ENCODE measurements at places on chromosomes 11 and 22. TPM values are rescaled to one million over a fixed set of nuclear protein-coding genes. Genes with fewer than 3 reads are reported as not detected.

- no peak for DNase-seq
Measured at GRCh38 chr11:70124321-70125000, 46.3 kb downstream of the ANO1 start.

DNA sequence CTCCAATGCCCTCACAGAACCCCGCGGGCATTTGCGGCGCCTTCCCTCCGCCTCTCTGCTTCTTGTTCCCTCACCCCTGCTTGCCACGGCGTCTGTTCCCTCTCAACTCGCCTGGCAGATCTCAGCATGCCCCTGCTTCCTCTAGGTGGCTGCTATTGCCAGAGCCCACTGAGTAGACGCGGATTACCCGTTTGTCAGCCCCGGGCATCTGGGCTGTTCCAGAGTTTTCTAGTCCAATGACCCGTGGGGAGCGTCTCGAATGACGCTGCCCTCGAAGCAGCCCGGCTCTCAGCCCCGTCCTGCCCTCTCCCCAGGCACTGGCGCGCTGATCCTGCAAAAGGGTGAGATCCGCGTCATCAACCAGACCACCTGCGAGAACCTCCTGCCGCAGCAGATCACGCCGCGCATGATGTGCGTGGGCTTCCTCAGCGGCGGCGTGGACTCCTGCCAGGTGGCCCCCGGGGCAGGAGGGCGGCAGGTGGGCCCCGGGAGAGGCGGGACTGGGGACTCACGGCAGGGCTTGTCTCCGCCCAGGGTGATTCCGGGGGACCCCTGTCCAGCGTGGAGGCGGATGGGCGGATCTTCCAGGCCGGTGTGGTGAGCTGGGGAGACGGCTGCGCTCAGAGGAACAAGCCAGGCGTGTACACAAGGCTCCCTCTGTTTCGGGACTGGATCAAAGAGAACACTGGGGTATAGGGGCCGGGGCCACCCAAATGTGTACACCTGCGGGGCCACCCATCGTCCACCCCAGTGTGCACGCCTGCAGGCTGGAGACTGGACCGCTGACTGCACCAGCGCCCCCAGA, 49.7 kb downstream of the ST14 start:
- DNase-seq = no peak

DNA sequence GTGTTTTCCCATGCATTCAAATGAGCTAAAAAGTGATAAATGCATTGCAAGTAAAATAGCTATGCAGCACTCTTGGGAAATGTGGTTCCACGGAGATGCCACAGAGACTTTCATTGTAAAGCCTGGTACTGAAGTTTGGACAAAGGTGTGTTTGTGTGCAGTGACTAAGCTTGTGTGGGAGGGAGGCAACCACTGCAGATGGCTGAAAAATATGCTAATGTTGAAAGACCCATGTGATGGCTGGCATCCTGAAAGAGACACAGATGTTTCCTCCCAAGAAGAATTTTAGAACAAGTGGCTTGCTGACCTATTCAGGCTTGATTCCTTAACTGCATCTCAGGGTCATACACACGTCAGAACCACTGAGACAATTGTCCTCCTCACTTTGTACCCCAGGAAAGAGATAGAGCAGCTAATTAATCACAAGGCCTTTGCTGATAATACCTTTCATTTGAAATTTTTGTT, 73.8 kb downstream of the FAM76B start:
- no peak for DNase-seq

DNA sequence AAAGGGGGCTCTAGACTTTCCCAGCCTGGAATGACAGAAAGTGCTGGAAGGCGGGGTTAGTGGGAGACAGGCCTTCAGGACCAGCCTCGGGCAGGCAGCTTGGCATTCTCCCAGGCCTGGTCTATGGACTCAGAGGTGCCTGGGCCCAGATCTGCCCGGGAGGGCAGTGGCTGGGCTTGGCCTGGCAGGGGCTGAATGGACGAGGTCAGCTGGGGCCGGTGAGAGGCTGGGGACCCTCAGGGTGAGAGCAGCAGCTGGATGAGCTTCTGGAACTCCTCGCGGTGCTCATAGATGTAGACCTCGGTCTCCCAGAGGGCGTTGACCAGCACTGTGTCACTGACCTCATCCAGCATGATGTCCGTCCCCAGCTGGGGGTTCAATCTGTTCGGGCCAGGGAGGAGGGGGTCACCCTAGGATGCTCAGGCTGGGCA, 1.5 kb upstream of the BAIAP2L2 start:
- no peak for DNase-seq

DNA sequence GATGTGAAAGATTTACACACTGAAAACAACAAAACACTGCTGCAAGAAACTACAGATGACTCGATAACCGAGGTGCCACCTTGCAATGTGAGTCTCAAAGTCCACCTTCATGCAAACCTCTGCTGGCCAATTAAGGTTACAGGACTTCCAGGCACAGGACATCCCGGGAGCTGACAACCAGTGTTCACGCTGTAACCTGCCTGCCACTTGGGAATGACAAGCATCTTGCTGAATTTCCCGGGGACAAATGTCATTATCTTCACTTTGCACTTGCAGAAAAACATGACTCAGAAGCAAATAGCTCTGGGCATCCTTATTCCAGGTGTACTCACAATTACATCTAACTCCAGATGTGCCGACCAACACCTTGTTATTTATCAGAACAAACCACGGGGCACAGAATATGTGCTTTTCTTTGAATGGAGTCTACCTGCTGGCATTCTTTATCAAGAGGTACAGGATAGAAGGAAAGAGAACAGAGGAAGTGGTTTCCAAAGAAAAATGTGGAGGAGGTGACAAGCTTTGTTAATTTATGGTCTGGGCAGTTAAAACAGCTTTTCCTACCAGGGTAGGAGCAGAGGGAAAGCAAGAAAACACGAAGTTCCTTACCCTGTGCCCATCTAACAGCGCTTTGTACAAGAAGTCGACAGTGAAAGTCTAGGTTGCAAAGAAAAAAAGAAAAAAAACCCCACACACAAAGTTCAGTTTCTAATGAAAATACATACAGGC, 72.3 kb downstream of the SHANK2 start:
- DNase-seq = no peak

DNA sequence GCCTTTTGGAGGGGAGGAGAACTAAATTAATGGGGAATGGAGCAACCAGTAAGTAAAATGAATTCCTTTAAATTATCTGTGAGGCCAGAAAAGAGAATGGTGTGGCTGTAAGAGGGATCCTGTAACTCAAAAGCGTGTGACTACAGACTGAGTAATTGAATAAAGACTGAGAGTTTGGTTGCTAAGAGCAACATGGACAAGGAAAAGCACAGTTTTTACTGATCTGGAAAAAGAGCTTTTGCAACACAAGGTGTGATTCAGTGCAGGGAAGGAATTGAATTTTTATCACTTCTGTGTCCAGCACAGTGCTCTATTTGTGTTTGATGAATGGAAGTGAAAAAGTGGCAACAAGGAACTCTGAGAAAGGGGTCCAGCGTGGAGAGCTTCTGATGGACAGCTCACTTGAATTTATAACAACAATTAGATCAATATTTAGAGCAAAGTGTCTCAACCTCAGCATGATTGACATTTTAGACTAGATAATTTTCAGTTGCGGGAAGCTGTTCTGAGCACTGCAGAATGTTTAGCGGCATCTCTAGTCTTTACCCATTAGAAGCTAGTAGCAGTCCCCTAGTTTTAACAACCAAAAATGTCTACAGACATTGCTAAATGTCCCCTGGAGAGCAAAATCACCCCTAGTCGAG, 202.8 kb upstream of the BDNF start:
- DNase-seq = peak; percentile 73

- DNase-seq = peak; percentile 31
Measured at GRCh38 chr11:13222285-13222684, 55.3 kb upstream of the BMAL1 start.

GRCh38 chr11:40099426-40100161, 1359.9 kb downstream of the LRRC4C start:
- DNase-seq = no peak

Gene ARHGAP42
- total RNA-seq = 7.3 TPM

Gene C11orf87
- under 0.01 TPM for total RNA-seq

Gene TAF6L
- 8.1 TPM for total RNA-seq

Measured in IMR-90 (cell line).